Fibroblast of lung (primary cell): ENCODE measurements at places on chromosomes 4 and X. TPM values are rescaled to one million over a fixed set of nuclear protein-coding genes. Genes with fewer than 3 reads are reported as not detected.

The FAM47A gene
- not detected in 2 replicates for total RNA-seq

DNA sequence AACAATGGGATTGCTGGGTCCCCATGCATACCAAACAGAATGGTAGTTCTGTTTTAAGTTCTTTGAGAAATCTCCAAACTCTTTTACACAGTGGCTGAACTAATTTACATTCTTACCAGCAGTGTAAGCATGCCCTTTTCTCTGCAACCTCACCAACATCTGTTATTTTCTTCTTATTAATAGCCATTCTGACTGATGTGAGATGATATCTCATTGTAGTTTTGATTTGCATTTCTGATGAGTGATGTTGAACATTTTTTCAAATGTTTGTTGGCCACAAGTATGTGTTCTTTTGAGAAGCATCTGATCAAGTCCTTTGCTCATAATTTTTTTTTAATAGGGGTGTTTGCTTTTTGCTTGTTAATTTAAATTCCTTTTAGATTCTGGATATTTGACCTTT is 41.2 kb upstream of the ZMAT1 start:
- no peak for DNase-seq

DNA sequence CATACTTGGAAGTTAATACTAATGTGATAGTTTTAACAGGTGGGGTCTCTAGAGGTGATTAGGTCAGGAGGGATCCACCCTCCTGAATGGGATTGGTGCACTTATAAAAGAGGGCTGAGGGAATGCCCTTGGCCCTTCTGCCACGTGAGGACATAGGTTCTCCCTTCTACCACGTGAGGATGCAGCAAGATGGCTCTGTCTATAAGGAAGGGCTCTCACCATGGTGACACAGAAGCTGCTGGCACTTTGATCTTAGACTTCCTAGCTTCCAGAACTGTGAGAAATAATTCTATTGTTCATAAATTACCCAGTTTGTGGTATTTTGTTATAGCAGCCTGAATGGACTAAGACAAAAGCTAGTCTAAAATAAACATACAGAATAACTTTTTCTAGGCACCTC is 1.0 kb downstream of the AADAT start:
- DNase-seq: no peak

The TEX13C gene
- not detected in 2 replicates for total RNA-seq
